Breast epithelium (tissue), 4 donors: ENCODE measurements at places on chromosomes 1 and 21.

DNA sequence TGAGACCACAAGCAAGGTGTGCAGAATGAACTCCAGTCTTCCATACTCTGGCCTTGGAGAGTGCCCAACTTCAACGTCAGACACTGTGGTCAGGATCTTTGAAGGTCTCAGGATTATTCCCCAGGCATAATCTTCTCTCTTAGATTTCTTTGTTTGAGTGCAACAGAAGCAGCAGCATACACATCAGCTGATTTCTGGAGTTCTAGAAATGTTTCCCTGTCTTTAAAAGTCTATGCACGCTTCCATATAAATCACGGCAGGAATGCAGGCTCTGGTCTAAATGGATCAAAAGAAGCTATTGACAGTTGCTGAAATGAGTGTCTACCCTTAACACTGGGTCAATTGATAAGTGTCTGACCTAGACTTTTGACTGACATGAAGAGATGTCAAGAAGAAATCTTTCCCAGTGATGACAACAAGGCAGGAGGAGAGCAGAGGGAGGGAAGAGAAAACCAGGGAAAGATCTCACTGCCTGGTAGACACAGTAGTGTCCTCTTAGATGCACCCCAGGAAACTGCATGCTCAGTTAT, 279.7 kb downstream of the SPATA17 start:
- no peak overlapping the region for H3K27ac ChIP-seq
- H3K27me3 ChIP-seq, result no peaks in the 10 kb centered on the region
- no peak for DNase-seq
- no peaks in the 10 kb centered on the region for H3K4me1 ChIP-seq
- H3K4me3 ChIP-seq, result no peak overlapping the region
- no peaks in the 10 kb centered on the region for H3K36me3 ChIP-seq

GRCh38 chr1:60129911-60130310, 56.3 kb upstream of the C1orf87 start:
- no peak for DNase-seq
- H3K4me3 ChIP-seq, result no peak overlapping the region
- no peaks in the 10 kb centered on the region for H3K36me3 ChIP-seq
- H3K27me3 ChIP-seq, result no peaks in the 10 kb centered on the region
- H3K4me1 ChIP-seq, result no peaks in the 10 kb centered on the region
- no peak overlapping the region for H3K27ac ChIP-seq

DNA sequence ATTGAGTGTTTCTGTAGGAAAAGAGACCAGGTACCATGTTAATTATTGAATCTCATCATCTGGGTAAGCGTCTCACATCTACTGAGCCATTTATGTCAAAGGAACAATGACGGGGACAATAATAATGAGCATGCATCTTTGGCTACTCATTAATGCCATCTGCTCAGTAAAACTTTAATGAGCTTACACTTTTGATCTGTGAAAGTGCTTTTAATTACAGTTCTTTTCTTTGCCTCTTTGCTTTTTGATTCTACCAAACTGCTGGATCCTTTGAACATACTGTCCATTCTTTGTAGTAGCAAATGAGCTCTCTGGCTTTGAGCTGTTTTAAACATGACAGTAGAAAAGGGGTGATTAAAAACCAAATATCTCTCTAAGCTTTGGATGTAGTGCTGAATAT, 181.2 kb upstream of the IVNS1ABP start:
- no peak for DNase-seq
- H3K27ac ChIP-seq, result no peak overlapping the region
- no peaks in the 10 kb centered on the region for H3K27me3 ChIP-seq
- H3K4me3 ChIP-seq, result no peak overlapping the region

DNA sequence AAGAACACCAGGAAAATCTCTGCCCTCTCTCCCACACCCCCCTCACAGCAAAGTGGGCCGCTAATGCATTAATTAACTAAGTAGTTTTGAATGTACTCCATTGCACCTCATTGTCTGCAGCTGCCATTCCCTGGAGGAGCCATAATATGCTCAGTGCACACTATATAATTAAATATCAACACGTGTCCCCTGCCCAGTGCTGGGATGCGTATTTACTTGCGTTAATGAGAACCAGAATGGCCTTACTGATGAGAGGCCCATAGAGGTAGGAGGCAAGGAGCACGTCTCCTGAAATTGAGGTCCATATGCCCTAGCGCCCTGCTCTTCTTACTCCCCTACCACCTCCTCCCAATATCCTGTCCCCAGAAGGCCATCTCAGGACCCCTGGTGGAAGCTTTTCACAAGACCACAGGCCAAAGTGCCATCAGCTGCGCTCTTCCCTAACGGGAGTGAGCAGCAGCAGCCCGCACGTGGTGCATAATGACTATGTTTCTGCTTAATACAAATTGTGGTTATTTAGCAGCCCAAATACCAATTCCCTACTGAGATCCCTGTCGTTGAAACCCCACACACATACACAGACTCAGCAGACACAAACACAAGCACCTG, 76.8 kb downstream of the PLXNA2 start:
- no peaks in the 10 kb centered on the region for H3K36me3 ChIP-seq
- no peak overlapping the region for H3K27ac ChIP-seq
- no peak overlapping the region for H3K4me3 ChIP-seq
- DNase-seq, result no peak
- no peaks in the 10 kb centered on the region for H3K27me3 ChIP-seq

DNA sequence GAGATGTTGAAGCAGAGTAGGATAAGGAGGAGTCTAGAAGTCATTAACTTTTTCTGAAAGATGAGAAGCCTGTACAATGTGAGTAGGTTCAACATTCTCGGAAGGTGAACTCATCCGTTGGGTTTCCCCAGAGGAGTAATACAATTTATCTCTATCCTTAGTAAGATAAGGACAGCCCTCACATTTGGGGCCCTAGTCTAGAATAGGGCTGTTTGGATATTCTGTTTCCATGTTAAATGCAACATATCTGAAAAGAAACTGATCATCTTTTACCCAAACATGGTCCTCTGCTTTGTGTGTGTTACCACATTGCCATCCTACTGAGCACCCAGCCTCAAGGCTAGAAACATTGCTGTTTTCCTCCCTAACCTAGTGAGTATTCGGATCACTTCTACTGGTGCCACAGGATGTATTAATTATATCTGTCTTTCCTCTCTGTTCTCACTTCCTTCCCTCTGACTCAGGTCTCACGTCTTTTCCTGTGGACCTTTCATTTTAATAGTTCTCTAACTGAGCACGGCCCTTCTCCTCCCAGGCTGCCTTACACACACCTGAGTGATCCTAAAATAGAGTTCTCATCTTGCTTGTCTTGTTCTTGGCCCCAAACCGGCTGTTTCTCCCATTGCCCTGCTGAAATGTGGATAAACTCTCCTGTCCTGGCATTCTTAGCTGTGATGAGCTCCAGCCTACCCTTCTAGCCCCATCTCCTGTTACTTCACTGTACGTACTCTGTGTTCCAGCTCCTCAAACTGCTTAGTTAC, 91.7 kb downstream of the CDC14A start:
- H3K36me3 ChIP-seq, result no peaks in the 10 kb centered on the region
- no peak overlapping the region for H3K4me3 ChIP-seq
- no peaks in the 10 kb centered on the region for H3K27me3 ChIP-seq
- no peak overlapping the region for H3K27ac ChIP-seq
- DNase-seq, result no peak
- no peaks in the 10 kb centered on the region for H3K4me1 ChIP-seq
